ENCODE measurements at places on chromosomes 3 and 15. TPM values are rescaled to one million over a fixed set of nuclear protein-coding genes. Genes with fewer than 3 reads are reported as not detected.

Gene SLC28A2
- 0.12 TPM for total RNA-seq

Gene BFSP2
- total RNA-seq: not detected

Gene ATP11B
- total RNA-seq: 61.9 TPM

Gene DUOXA2
- not detected for total RNA-seq

Gene BNC1
- 0.43 TPM for total RNA-seq

Gene MGLL
- 7.3 TPM for total RNA-seq

GRCh38 chr3:47143068-47143467 is 20.8 kb downstream of the SETD2 start:
- DNase-seq: no peak

GRCh38 chr3:176075491-176075890 is 1121.8 kb downstream of the TBL1XR1 start:
- no peak for DNase-seq

DNA sequence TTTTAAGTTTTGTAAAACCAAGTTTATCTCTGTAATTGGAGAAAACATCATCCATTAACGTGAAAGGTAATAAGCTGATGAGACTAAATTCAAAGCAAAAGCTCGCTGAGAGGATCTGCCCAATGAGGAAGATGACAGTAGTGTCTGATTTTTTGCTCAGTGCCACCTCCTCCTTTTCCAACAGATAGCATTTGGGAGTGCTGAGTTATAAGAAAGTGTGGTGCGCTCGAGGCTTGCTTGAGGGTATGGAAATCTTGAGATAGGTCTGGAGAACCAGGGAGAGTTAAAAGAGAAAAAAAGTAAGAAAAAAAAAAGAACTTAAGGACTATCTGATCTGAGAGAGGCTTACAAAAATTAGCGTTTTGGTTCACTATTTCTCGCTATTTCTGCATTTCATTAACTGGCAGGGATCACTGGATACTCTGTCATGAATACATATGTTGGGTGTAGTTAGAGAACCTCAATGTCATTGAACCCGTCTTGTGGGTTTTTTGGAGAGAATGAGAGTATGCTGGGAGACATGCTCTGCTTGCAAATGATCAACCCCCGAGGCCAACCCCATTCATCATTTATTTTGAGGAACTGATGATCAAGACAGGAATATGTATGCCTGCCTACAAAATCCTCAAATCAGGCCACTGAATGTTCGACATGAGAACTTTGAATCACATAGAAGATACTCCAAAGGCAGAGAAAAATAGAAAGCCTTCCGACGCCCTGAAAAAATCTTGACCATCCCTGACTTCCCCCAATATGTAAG is 973 bp upstream of the USP13 start:
- no peak for DNase-seq

GRCh38 chr3:130048726-130049125 is 32.9 kb upstream of the ALG1L2 start:
- DNase-seq: no peak

GRCh38 chr15:49238342-49238741 is 68.3 kb downstream of the GALK2 start:
- no peak for DNase-seq

GRCh38 chr3:38528457-38528856 is 32.3 kb downstream of the EXOG start:
- DNase-seq: no peak

DNA sequence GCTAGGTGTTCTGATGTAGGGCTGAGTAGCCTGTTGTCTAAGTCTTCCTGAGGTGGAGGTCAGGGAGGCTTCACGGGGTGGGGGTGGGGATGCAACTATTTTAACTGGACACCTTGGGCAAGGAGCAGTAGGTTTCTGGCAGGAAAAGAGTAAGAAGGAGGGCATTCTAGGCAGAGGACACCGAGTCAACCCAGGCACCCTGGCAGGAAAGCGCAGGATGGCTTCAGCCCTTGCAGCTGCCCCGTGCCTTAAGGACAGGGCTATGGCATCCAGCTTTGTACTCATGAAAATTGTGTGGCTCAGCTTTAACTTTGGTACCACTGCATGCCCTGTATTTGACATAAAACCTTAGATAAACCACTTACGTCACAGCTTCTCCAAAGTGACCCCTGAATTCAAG is 6.4 kb upstream of the FILIP1L start:
- DNase-seq: no peak

GRCh38 chr15:100988297-100988696 is 69.1 kb downstream of the LRRK1 start:
- no peak for DNase-seq

DNA sequence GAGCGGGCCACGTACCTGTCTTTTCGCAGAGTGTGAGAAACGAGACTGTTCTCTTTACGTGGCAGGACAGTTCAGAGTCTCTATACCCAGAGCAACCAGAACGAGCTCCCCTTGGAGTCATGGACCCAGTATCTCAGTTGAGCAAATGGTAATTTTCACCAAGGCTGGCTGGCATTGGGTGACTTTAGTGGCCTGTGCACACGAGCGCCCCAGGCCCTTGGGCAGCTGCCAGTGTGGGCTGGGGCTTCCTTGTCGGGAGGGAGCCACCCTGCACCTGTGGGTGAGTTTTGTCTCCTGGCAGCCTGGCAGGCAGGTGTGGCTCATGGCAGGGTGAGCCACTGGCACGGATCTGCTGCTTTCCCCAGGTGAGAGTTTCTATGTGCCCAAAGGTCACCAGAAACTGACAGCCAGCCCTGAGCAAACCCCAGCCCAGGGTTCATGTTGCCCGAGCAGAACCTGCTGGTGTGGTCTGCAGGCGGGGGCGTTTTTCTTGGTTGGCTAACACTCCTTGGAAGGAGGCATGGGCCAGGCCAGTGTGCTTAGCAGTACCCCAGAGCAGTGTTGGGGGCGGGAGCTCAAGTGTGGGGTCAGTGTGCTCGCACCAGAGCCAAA is 135.0 kb downstream of the TJP1 start:
- no peak for DNase-seq

GRCh38 chr3:82129221-82129801 is 367.9 kb upstream of the GBE1 start:
- no peak for DNase-seq

GRCh38 chr3:190060192-190060775 is 60.4 kb downstream of the P3H2 start:
- DNase-seq: no peak

DNA sequence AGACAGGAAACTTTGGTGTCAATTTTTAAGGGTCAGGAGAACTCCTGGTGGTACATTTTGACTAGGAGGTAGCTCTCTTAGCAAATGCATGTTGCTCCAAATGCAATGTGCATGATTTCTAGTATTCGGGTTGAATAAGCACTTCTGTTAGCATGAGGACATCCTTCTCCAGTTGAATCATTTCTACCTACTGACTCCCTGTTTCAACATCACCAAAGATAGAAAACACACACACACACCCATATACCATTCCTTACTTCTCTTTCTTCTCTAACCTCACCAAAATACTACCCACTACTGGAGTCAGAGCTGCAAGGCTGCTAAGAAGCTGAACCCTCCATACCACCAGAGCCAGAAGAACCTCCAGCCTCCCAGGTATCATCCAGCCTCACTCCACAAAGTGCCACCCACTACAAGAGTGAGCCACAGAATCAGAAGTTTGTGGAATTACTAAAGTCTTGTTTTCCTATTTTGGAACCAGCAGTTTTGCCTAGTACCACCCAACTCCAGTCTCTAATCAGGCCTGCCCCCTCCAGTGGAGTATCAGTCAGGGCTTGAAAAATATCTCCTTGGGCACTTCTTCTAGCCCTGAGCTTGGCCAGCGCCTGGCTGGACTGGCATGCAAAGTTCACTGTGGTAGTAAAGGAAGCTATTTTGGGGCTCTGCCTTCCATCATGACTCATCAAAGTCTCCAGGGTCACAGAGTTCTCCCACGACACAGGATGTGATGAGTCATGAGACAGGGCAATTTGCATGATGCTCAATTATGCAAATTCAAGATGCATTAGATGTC is 110.3 kb downstream of the CYP19A1 start:
- DNase-seq: no peak

DNA sequence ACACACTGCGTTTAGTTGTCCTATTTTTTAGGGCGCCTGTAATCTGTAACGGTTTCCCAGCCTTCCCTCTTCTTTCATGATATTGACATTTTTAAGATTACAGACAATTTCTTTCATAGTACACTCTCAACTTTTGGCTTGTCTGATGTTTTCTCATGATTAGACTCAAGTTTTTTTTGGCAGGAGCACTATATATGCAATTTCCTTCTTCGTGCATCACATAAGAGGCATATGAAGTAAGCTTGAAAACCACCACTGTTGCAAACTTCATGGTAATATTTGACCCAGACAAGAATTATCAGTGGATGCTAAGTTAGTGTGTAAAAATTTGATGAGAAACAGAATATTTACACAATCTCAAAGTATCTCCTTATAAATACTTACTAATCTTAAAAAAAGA is 119.2 kb upstream of the CMC1 start:
- DNase-seq: no peak

GRCh38 chr3:155428563-155428962 is 135.1 kb upstream of the STRIT1 start:
- DNase-seq: no peak

DNA sequence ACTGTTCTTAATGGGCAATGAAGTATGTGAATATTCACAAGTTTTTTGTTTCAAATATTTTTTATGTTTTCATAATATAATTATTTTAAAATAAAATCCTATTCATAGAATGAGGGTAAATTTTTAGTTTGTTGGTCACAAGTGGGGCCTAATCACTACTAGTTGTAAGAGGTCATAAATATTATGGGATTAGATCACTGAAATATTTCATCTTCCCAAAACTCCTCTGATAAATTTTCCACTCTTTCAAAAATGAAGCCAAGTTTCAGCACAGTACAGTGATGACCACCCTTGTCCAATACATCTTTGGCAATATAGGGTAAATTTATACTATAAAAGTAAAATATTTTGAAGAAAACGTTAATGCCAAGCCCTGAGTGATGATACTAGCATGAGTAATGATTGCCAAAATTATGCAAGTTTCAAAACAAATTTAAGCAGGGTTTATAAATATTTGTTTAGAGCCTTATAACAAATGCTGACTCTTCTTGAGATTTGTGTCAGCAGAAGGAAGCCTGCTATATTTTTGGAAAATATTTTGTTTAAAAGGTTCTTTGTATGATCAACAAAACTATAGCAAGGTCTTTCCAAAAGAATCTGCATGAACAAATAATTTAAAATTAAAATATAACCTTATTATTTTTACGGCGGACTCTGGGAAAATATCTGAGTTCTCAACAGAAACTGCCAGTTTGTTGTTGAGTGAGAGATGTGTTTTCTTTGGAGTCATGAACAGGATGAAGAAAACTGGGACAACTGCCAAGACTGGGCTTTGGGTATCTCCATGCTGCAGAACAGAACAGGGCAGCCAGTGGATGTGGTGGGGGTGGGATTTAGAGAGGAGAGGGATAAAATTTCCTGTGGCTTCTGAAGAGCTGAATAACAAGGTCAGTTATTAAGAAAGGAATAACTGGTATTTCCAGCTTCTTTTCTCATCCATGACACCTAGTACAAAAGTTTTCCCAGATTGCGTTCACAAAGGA is 17.9 kb upstream of the TM4SF1 start:
- DNase-seq: peak; percentile 65

GRCh38 chr3:177946048-177946447 is 590.2 kb upstream of the KCNMB2 start:
- no peak for DNase-seq

DNA sequence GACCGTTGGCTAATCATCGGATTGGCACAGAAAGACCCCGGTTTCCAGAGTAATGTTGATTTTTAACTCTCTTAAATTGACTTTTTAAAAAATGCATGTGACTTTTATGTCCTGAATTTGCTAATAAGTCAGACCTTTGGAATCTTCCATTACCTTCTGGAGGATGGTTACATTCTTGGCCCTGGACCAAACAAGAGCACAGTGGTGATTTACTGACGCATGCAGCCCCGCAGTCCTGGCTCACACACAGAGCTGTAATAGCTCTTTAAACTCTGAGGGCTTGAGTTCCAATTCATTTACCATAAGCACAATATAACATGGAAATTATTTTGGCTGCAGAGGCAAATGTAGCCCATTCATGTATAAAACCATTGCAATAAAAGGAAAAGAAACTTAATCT is 25.1 kb downstream of the SOX14 start:
- DNase-seq: no peak

- no peak for DNase-seq
These were observed 75.7 kb upstream of the DPPA4 start for GRCh38 chr3:109413049-109413448.

DNA sequence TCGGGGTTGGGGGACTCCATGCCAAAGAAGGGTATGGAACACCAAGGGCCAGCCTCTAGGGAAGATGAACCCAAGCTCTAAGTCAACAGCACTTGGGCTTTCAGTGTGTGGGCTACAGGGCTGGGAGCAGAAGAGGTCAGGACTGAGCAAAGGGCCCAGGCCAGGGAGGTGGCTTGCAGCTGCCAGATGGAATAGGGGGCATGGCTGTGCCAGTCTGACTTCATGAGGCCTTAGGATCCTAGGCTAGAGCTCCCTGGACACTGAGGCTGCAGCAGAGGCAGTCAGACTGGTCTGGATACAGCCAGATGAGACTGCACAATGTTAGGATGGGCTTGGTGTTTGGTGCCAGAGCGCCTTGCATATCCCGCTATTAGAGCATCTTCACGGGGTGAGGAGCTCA is 3.8 kb downstream of the RASGRF1 start:
- no peak for DNase-seq

- DNase-seq: no peak
These were observed 68.5 kb downstream of the TMCC1 start for GRCh38 chr3:129824926-129825541.

- DNase-seq: no peak
These were observed 183.3 kb upstream of the ZBTB20 start for GRCh38 chr3:115330430-115330829.

GRCh38 chr3:49914906-49915305 is 11.2 kb upstream of the MST1R start:
- no peak for DNase-seq

- DNase-seq: no peak
These were observed 92.3 kb upstream of the ADAMTS17 start for GRCh38 chr15:100434038-100434437.

DNA sequence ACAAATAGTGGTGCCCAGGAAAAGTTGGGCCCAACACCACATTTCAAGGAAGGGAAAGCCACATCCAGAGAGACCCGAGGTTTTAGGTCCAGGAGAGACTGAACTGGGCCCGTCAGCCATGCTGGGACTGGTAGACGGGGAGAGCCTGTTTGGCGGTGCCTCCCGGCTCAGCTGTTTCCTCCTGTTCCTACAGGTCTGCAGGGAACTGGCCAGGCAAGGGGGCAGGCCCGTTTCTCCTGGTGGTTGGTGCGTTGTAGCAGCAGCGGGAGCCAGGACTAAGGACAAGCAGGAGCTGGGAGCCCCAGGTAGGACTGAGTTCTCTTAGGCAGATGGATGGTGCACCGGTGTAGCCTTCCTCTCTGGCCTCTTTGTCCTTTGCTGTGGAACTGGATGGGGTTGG is 3.9 kb downstream of the PRKCD start:
- no peak for DNase-seq

GRCh38 chr3:87957575-87957974 is 101.2 kb downstream of the CGGBP1 start:
- no peak for DNase-seq

- no peak for DNase-seq
These were observed 57.2 kb downstream of the NIPA2 start for GRCh38 chr15:22895465-22896190.
